CD4-positive, alpha-beta memory T cell (primary cell): ENCODE measurements at places on chromosomes 1 and 21.

DNA sequence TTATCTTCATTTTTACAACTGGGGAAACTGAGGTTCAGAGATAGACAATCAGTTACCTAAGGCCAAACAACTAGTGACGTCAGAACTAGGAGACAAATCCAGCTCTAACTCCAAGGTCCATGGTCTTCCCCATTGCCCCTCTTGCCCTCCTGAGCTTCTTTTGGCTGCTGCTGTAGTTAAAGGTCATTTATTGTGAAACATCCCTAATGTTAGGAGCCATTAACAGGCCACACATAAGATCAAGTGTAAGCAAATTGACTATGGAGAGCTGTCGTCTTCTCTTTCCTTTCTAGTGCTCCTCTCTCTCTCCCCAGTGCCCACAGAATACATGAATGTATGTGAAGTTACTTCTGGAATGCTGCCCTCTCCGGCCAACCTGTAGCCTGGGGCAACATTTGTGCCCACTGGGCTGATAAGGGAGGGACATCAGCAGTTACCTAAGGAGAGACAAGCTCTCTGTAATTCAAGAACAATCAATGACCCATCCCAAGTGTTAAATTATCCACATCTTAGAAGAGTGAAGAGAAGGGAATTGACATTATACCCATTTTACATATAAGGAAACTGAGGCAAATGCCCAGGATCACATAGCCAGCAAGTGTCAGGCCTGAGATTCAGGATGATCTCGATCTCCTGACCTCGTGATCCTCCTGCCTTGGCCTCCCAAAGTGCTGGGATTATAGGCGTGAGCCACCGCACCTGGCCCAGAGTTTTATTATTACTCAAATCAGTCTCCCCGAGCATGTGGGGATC is 40.1 kb downstream of the PTAFR start:
- no peak for DNase-seq

DNA sequence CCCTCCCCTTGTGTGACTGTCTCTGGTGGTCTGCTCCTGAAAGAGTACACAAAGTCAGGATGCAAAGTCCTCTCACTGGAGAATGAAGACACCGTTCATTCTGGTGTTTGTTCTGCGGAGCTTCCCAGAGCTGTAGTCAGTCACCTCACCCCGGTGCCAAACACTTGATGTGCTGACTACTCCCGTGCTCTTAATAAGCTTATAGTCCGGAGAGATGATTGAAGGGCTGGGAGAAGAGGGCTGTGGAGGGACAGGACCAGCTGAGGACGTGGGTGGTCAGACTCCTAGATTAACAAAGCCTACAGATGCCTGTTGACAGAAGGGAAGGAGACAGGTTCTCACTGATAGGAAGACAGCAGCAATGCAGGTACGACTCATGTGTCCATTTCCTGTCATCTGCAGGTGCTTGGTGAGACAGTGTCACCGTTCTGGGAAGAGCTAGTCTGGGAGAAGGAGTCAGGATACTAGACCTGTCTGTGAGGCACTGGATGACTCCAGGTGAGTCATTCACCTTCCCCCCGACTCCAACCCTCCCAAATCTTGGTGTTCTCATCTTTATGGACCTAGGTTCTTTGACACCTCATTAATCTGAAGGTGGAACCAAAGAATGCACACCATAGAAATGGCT is 40.4 kb upstream of the LRRN2 start:
- DNase-seq: no peak

GRCh38 chr1:198295225-198295624 is 138.4 kb downstream of the NEK7 start:
- DNase-seq: no peak

DNA sequence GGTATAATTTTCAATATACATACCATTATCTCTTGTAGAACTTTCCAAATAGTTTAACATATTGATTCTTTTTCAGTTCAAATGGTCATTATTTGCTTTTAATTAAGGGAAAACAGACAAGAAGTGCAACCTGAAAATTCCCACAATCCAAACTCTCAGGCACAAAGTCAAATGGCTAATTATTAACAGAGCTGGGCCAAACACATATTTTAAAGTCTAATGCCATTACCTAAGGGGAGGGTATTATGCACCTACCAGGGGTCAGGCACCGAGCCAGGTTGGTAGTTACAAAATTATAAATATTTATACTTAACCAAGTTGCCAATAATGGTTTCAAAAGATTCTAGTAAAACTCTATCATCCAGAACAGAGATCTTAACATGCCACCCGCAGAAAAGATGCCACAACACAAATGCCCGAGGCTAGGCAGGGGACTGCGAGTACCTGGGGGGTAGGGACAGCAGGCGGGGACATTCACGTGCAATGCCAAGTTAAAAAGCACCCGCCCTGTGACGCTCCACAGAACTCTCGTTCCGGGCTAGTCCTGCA is 15.0 kb downstream of the LBR start:
- DNase-seq: no peak

DNA sequence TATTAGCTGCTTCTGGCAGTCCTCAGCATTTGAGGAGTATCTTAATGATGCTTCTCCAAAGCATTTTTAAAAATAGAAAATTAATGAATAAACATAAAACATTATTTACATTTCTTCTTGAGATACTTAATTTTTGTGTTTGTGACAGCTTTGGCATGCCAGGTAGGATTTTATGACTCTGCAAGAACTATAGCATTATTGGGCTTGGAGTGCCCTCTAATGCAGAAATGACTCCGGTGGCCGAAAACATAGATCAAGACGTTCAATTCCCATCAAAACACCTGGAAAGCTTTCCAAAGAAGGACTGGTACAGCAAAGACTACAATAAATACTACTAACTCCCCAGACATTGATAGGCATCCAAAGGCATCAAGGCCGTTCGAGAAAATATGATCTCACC is 366.4 kb upstream of the CXADR start:
- DNase-seq: no peak

GRCh38 chr1:17375651-17376050 is 3.7 kb downstream of the PADI6 start:
- no peak for DNase-seq

DNA sequence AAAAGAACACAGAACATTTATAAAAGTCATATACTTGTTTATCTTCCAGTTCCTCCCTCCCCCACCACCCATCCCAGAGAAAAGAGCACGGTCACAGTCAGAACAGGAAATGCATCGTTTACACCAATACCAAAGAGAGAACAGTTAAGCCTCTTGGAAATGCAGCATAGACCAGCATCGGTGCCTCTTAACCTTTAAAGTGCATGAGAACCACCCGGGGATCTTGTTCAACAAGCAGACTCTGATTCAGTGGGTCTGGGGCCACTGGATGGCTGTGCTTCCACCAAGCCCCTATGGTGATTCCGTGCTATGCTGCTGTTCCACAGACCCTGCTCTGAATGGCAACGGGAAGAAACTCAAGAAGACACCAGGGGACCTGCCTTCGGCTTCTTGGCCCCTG is 19.2 kb downstream of the FAM89A start:
- no peak for DNase-seq

DNA sequence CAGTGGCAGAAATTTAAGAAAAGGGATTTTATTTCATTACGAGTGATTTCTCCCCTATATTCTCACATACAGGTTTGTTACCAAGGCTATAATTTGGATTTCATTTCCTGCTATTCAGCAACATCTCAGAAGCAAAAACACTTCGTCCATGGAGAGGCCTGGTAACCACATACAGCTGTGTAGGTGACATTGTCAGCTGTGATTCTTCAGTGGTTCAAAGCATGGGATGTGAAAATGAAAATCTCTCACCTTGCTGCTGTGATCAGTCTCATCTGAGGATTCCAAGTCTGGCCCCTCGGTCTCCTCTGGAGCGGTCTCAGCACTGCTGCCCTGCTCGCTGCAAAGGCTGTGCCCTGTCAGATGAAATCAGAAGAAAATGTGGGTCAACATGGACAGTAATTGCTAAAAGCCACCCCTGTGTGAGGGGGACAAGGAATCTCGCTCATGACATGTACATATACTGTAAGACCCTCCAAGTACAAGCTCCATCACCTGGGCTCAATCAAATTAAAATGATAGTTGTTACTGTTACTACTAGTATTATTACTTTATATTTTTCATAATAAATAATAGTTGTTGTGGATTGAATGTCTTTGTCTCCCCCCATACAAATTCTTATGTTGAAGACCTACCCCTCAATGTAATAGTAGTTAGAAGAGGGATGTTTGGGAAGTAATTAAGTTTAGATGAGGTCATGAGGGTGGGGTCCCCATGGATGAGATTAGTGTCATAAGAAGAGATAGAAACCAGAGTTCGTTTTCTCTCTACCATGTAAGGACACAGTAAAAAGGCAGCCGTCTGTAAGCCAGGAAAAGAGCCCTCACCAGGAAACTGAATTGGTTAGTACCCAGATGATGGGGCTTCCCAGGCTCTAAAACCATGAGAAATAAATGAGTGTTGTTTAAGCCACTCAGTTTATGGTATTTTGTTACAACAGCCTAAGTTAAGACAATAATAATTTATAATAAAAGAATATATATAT is 126.7 kb upstream of the KRTAP19-8 start:
- no peak for DNase-seq

DNA sequence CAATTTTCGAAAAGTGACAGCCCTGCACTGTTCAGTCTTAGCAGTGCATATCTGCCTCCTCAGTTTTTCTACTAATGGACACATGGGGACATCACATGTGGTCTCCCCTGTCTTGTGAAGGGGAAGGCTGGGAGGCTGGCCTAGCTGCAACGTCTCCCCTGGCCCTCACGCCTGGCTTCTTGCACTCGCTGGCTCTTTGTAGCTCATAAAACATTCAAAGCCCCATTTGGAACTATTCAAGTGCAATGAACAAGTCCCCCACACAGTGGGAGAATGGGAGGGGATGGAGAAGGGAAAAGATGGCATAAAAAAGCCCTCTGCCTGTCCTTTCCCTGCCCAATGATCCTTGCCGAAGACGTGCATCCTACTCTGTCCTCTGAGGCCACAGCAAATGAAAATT is 73.6 kb downstream of the PGBD5 start:
- no peak for DNase-seq

DNA sequence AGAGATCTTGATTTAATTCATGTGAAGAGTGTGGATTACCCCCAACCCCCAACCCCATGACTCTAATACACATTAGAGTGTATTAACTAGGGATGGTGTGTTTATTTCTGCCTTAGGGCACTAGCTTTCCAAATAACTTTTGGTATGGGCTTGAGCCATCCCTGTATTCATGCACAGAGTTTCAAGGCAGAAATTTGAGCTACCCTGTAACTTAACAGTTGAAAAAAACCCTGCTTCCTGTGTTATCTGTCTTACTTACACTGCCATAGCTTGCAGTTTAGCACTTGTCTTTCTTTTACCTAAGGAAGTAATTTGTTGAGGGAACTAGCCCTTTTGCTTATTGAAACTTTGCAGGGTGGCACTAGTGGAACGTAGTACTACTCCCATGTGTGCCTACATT is 6.3 kb downstream of the SRSF11 start:
- DNase-seq: no peak
